ENCODE measurements at places on chromosomes 2 and 18.

DNA sequence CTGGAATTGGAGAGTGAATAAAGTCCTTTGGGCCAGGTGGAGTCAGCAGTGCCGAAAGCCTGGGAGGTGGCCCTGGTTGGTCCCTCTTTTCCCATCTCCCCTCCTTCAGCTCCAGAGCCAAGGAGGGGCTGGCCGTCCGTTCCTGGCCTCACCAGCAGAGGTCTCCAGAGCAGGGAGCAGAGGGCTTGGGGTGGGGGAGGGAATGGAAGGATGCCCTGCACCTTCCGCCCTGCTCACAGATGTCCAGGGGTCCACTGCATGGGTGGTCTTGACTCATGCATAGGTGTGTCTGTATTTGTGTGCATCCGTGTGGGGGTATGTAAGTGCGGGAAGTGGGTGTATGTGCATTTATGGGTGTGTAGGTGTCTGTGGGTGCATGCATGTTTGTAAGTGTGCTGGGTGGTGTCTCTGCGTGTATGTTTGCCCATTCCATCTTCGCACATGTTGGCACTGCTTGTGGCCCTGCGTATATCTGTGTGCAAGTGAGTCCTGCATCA lies 201.8 kb downstream of the ZFP36L2 start:
- DNase-seq = no peak

DNA sequence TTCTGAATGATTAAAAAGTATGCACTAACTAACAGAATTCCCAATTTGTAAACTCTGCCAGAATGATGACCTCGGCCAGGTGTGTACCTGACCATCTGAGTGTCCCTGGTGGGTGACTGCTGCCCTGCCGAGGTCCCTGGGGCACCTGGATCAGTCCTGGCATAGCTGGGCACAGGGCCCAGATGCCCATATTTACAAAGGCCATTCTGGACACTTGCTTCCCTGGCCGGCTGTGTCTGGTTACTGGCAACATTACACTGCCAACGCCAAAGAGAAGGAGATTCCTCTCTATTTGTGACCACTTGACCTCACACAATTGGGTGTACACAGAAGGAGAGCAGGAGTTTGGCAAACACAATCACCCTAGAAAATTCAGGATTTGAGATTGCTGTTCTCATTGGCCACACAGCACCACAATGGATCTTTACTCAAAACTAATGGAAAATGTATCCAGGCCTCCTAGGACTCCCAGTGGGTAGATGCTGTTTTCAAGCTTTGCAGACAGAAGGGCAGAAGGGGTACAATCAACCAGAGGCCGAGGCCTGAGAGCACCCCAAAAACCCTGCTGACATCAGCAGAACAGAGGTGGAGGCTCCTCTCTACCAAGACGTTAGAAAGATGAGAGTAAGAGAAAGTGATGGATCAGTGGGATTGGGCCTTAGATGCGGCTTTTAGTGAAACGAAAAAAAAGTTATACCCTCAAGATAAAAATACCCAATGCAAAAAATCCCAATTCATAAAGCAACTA lies 58.3 kb upstream of the PXDN start:
- no peak for DNase-seq

GRCh38 chr18:58991167-58991798 lies 126.6 kb downstream of the ZNF532 start:
- DNase-seq = no peak

DNA sequence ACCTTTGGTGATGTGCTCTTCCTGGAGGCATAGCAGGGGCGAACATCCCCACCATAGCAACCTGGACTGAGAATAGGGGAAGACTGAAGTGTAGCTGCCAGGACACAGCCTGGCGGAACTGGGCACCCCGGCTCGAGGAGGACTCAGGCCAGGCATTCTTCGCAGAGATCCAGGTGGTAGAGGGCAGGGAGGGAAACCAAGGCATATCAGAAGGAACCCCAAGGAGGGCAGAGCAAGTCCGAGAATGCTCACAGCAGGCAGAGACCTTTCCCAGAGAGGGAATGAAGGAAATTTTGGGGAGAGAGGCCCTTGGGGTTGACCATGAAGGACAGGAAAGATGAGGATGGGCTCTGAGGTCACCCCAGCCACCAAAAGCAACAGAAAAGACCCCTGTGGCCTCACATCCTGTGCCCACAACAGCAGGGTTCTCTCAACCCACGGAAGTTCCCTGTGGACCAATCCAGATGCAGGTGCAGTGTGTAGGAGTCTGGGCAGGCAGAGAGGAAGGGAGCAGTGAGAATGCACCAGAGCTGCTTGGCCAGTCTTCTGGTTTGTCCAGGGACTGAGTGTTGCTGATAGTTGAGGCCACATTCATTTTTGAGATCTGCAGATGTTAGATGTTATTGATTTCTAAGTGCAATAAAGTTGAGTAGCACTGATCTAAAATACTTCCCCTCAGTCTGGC lies 136.9 kb downstream of the PXDN start:
- no peak for DNase-seq

GRCh38 chr2:195009202-195009601 lies 647.8 kb upstream of the SLC39A10 start:
- DNase-seq = no peak

- DNase-seq = no peak
Observed at GRCh38 chr18:22703883-22704585, 229.1 kb upstream of the RBBP8 start.

DNA sequence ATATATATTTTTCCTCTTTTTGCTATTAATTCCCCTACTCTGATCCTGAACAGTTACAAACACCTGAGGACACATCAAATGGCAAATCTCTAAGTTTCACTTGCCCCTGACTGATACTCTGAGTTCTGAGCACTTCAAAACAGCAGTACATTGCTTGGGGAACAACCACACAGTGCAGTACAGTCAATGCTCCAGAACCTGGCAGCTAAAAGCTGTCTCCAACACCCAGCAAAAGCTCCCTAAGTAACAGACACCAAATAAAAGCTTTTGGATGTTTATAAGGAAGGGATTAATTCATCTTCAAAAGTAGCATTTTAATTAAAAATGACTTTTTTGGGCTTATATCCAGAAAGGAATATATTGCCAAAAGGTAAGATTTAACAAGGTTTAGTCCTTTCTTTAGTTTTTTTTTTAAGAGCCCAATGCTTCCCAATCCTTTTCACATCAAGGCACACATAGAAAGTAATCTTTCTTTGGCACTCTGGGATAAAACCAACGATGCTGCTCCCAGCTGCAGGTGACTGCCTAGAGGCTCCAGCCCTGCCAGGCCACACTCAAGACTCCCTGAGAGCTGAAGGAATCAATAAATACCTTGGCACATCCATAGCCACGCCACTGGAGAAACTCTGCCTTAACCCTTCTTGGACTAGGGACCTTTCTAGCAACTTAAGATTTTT lies 164.9 kb upstream of the ZFP36L2 start:
- no peak for DNase-seq

GRCh38 chr2:233261819-233262555 lies 10.5 kb downstream of the ATG16L1 start:
- DNase-seq = no peak

DNA sequence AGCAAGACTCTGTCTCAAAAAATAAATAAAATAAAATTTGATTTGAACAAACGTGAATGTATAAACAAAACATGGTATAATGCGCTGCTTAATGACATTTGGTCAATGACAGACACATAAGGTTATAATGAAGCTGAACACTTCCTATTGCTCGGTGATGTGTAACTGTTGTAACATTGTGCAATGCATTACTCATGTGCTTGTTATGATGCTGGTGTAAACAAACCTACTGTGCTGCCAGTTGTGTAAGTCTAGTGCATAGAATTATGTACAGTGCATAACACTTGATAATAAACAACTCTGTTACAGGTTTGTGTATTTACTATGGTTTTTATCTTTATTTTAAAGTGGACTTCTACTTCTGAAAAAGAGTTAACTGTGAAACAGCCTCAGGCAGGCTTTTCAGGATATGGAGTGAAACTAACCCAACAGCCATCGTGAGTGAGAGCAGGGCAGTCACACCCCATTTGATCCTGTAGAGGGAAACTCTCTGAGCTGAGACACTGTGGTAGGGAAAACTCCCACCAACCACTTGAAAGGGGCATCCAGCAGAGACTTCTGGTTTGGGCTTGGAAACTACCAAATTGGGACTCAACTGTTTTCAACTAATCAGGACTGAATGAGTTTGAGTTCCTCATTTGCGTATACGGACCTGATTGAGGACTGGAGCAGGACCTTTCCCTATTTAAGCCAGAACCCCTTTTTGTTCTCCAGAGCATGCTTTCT lies 8.7 kb upstream of the RPRD1A start:
- no peak for DNase-seq

DNA sequence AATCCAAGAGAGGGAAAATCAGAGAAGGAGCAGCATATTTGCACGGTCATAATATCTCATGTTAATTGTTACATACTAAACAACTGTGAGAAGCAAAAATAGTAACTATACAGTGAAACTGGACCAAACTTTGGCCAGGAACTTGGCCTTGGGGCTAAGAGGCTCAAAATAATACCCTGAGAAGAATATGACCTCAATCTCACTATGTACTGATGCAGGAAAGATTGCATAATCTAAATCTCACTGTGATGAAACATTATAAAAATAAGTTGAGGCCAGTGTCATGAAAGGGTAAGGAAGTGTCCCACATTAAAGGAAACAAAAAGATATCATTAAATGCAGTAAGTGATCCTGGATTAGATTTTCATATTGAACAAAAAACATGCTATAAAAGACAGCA lies 36.5 kb downstream of the ZRANB3 start:
- DNase-seq = no peak
